ENCODE measurements at places on chromosomes 7 and 10.

DNA sequence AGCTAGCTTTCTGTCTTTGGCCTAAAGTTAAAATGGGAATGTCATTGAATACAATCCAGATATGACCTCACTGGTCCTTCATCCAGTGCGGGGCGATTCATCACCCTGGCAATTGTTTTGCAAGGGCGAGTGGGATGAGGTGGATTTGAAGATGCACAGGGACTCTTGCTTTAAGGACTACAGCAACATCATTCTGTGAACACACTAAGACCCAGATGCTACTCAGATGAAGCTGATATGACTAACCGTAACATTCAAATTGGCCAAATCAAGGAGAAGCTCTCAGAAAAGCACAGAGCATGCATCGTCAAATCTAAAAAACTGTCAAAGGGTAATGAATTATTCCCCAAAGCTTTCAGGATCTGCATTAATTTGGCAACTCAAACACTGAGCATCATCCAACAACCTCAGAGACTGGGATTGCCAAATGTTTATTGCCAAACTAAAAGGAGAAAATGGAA, 12.8 kb downstream of the CPA1 start:
- DNase-seq: no peak

GRCh38 chr7:19587291-19587690, 121.5 kb downstream of the POLR1F start:
- DNase-seq: no peak

DNA sequence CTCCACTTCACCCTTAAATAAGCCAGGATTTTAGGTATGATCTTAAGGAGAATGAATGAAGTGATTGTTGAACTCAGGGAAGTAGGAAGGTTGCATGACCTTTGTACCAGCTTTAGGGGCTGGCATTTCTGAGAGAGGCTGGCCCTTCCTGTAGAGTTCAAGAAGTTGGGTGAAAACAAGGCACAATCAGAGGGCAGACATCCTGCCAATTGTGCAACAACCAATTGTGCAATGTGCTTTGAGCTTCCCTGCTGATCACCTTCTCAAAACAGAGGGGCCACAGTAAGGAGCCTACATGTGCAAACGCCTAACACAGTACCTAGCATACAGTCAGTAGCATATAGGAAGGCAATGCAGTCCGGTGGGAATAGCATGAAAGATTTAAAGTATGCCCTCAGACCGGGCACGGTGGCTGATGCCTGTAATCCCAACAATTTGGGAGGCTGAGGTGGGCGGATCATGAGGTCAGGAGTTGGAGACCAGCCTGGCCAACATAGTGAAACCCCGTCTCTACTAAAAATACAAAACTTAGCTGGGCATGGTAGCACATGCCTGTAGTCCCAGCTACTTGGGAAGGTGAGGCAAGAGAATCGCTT, 5.4 kb downstream of the CPVL start:
- no peak for DNase-seq

DNA sequence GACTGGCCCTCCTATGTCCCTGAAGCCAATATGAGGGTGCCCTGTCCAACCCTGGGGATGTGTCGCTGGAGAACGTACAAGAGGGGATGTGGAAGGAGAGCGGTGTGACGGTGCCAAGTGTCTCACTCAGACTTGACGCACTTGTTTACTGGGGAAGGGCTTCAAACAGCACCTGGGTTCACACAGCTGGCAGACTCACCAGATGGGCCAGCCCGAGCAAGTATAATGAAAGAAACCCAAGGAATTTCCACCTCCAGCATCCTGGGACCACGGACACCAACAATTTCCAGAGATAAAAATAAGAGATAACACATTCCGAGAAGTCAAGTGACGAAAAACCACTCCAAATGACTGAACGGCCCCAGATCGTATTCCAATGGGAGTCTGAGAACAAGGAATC, 5.3 kb downstream of the ATP5MF start:
- no peak for DNase-seq

GRCh38 chr10:43393606-43394360, 15.2 kb downstream of the HNRNPF start:
- DNase-seq: no peak

DNA sequence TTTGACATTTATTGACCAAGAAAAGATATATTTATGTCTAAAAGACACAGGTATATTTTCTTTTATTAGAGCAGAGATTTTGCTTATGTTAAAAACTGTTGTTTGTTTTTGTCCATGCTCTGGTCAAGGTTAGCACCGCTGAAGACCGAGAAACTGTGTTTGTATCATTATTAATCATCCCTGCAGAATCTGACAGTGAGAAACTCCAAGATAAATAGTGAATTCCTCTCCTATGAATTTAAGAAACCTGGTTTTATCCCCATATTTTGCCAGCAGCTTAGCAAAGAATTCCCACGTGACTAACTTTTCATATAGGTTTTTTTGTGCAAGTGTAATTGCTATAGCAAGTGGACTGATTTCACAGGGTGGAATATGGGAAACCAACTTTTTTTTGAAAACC, 77.6 kb downstream of the FRMD4A start:
- no peak for DNase-seq

DNA sequence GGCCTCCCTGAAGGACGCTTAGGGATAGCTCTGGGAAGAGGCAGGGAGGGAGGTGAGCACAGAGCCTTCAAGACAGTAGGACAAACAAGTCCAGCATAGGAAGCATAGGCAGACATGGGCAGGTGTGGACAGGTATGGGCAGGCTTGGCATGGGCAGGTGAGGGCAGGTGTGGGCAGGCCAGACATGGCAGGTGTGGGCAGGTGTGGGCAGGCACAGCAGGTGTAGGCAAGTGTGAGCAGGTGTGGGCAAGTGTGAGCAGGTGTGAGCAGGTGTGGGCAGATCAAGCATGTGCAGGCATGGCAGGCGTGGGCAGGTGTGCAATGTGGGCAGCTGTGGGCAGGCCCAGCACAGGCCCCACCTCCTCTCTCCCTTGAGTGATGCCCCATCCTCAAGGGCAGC, 148.8 kb upstream of the ZMIZ1 start:
- no peak for DNase-seq

GRCh38 chr7:127675721-127676120, 23.7 kb downstream of the SND1 start:
- DNase-seq: no peak

Data from stimulated activated naive CD4-positive, alpha-beta T cell (primary cell).